Right ventricle myocardium superior (tissue), 1 donor: ENCODE measurements at places on chromosomes 16 and 17. TPM values are rescaled to one million over a fixed set of nuclear protein-coding genes. Genes with fewer than 3 reads are reported as not detected.

Gene IL34
- 1.6 TPM for total RNA-seq

Gene KRTAP4-4
- not detected for total RNA-seq

Gene CHD9NB
- 0.86 TPM for total RNA-seq

Gene PPM1E
- total RNA-seq = 1.7 TPM

Gene PIRT
- total RNA-seq = not detected

Gene MPP2
- total RNA-seq = 17.1 TPM

Gene GPR142
- not detected for total RNA-seq

Gene RAC3
- total RNA-seq = 0.97 TPM

Gene NPIPA7
- 3.0 TPM for total RNA-seq

Gene ADCY9
- 44.8 TPM for total RNA-seq

Gene OR1D2
- total RNA-seq = not detected

Gene P2RX5
- total RNA-seq = 13.0 TPM

Gene KRTAP2-2
- not detected for total RNA-seq

Gene HIC1
- total RNA-seq = 19.3 TPM

Gene HS3ST3B1
- 1.5 TPM for total RNA-seq

Gene VMO1
- total RNA-seq = 0.62 TPM

Gene CLEC18A
- 0.24 TPM for total RNA-seq

Gene CLCN7
- total RNA-seq = 45.0 TPM

Gene CFAP119
- total RNA-seq = 0.46 TPM

Gene ASPHD1
- not detected for total RNA-seq

Gene TTYH2
- 41.8 TPM for total RNA-seq

Gene CYGB
- total RNA-seq = 34.2 TPM

Gene SPATA20
- total RNA-seq = 58.2 TPM

Gene CCL11
- 4.0 TPM for total RNA-seq

Gene WBP2
- 145 TPM for total RNA-seq

Gene EPN3
- 17.7 TPM for total RNA-seq

Gene SDR42E1
- 0.73 TPM for total RNA-seq

Gene SYNRG
- 32.6 TPM for total RNA-seq

Gene SLC16A6
- 0.16 TPM for total RNA-seq

Gene MLST8
- 23.2 TPM for total RNA-seq

Gene CASKIN1
- 5.3 TPM for total RNA-seq

Gene CTRB2
- total RNA-seq = not detected

Gene PGAP3
- 10.0 TPM for total RNA-seq

Gene CD300LG
- total RNA-seq = 17.5 TPM

Gene SLFN14
- total RNA-seq = not detected

Gene CPHXL
- not detected for total RNA-seq

Gene PLLP
- 3.2 TPM for total RNA-seq

Gene MARCHF10
- not detected for total RNA-seq

Gene CES1
- 33.2 TPM for total RNA-seq
